ENCODE measurements at places on chromosomes 13 and 19. TPM values are rescaled to one million over a fixed set of nuclear protein-coding genes. Genes with fewer than 3 reads are reported as not detected.
A peak's percentile ranks its signal among the peaks of the same experiment; 100 is the strongest.

DNA sequence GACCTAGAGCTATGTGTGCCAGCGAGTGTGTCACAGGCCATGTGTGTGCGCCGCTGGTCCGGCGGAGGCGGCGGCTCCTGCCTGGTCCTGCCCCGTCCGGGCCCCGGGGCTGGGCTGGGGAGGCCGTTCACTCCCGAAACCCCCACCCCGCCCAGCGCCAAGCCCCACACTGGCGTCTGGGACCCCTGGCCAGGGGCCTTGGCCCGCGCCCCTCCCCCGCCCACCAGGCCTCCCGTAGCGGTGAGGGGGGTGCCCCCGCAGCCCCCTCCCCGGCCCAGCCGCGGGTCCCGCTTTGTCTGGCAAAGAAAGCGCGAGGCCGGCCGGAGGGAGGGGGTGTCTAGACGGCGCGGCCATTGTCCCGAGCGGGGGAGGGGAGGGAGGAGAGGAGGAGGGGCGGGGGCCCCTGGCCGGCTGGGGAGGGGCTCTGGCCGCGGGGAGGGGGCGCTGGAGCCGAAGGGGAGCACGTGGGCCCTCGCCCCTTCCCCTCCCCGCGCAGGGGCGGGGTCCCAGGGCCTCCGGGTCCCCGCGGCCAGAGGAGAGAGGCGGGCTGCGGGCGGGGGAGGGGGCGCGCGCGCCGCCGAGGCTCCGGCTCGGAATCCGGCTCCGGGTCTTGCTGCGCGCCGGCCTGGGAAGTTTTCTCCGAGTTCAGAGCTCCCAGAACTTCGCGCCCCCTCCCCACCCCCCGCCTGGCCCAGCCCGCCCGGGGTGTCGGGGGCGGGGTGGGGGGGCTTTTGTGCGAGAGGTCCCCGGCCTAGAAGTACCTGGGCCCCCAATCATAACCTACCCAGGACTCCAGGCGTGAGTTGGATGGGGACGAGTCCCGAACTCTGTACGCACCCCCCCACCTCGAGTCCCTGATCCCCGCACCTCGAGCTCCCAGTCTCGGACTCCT, 888 bp downstream of the NOTCH3 start:
- DNase-seq: no peak

Gene PRMT1
- 72.0 TPM for total RNA-seq

Gene KLK12
- total RNA-seq: not detected

- no peak for DNase-seq
Observed at GRCh38 chr19:51751655-51752054, at the start of gene FPR1. Gene FPR1 (minus strand): TSS chr19:51751878. CDS start chr19:51746994, 4,884 bp downstream.

DNA sequence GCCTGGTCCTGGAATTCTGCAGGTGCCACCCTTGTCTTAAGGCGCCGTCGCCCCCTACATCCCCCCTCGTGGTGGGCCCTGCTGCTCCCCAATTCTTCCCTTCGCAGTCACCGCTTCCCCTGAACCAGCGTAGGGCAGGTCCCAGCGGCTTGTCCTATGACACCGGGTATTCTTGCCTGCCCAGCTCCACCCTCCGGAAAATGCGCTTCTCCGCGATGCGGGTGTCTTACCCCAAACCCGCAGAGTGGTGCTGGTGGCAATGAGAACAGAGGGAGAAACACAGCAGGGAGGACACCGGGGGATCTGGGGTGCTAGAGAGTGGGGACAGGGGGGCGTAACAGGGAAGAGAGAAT, 9.0 kb downstream of the ZNF808 start:
- DNase-seq: peak; percentile 47

- no peak for DNase-seq
Observed at GRCh38 chr19:13825489-13826441, 30.5 kb downstream of the ZSWIM4 start.

Gene HCST
- total RNA-seq: 77.2 TPM

- DNase-seq: no peak
Observed at GRCh38 chr19:51687791-51688670, 5.1 kb upstream of the SPACA6 start.

- DNase-seq: no peak
Observed at GRCh38 chr19:18607226-18608101, 865 bp upstream of the CRLF1 start.

Gene IGFL2
- not detected for total RNA-seq

DNA sequence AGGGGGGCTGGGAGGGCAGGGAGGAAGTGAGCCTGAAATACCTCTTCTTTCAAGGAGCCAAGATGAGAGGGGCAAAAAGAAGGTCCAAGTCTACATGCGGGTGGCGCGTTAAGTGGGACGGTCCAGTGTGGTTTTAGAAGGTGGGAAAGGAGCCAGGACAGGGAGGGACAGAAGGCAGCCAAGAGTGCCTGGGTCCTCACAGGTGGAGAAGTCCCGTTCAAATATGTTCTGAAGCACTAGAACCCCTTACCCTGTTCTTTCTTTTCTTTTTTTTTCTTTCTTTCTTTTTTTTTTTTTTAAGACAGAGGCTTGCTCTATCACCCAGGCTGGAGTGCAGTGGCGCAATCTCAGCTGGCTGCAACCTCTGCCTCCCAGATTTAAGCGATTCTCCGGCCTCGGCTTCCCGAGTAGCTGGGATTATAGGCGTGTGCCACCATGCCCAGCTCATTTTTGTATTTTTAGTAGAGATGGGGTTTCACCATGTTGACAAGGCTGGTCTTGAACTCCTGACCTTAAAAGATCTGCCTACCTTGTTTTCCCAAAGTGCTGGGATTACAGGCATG, 7.4 kb downstream of the CAMSAP3 start:
- DNase-seq: no peak

Gene TMEM255B
- total RNA-seq: 0.76 TPM

DNA sequence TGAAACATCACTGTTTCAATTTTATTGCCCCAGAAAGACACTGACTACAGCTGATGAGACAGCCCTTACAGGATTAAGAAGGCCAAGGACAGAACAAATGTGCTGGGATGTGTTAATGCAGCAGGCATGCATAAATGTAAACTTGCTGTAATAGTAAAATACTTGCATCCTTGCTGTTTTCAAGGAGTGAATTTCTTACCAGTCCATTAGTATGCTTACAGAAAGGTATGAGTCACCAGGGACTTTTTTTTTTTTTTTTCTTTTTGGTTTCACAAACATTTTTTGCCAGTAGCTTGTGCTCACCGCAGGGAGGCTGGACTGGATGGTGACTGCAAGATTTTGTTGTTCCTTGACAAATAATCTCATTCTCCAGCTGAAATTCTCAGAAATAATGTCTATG, 55.1 kb downstream of the GPR180 start:
- DNase-seq: no peak

Gene FUZ
- 23.7 TPM for total RNA-seq

Gene FPR1
- total RNA-seq: 0.19 TPM

DNA sequence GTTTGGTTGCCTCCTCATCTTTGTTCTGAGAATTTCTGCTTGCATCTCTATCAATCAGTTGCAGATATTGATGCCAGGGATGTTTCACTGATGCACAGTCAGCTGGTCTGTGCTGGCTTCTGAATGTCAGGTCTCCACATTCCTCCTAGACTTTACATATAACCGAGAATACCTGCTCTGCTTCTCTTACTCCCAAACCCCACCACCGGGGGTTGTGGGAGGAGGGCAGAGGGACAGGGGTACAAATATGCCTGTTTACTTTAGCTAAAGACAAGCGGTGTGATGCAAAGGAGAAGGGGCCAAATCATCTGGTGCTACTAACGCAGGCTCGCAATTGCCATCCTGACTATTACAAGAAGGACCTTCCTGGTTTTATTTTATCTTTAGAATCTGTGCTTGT, 17.4 kb upstream of the KLHL1 start:
- no peak for DNase-seq

- no peak for DNase-seq
Observed at GRCh38 chr13:33904431-33904830, 86.5 kb downstream of the RFC3 start.

DNA sequence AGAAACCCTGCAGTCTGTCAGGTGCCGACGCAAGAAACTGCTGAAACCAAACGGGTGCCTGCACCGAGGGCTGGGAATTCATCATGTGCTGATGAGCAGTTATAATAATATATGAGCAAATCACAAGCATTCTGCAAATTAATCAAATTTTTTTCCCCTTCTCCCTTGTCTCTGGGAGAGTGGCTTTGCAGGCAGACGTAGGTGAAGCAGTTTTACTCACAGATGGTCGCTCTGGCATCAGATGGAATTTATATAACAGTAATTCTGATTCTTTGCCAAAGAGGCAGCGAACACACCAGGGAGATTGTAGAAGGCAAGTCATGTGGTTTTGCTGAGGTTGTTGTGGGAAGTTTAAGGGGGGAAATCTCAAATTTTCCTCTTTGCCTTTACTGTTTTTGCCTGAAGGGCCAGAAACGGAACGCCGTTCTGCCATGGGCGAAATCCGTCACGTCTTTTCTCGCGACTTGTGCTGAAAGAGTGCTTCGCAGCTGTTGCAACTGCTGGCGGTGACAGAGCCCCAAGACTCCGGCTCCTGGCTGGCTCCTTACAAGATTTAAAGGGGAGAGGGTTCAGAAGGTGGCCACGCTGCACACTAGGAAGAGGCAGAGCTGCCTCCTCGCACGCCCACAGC, 320.1 kb downstream of the ZNF536 start:
- DNase-seq: no peak

Gene PGLYRP2
- total RNA-seq: 0.13 TPM

Gene HRC
- total RNA-seq: not detected

Gene SYT5
- total RNA-seq: 2.9 TPM

GRCh38 chr19:54418930-54419800, 3.9 kb downstream of the TTYH1 start:
- no peak for DNase-seq

- no peak for DNase-seq
Observed at GRCh38 chr13:28136916-28137315, 1.4 kb upstream of the PAN3 start.

Gene NLRP4
- total RNA-seq: not detected

DNA sequence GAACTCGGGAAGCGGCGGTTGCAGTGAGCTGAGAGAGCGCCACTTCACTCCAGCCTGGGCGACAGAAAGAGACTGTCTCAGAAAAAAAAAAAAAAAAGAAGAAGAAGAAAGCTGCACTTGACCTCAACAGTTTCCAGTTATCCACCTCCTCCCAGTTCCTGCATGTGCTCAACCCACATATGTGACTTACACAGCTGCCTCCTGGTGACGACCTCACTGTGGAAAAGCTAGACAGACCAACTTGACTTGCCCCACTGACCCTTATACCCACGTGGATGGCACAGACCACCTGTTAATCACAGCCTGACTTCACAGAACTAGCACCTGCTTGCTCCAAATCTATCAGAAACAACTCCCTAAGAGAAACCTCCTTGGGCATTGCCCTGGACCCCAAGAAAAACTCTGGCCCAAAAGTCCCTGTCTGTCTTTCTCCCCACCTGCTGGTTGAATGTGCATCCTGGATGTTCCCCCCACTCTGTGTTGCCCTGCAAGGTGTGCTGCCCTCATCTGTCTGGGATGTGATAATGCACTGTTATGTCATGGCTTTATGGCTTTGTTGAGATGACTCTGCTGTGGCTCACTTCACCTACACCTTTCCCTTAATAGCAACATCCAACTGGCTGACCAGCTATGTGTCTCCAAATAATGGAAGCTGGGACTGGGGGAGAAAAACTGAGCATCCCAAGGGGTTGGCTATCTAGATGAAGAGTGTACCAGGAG, 2.8 kb downstream of the ZNF20 start:
- no peak for DNase-seq

Gene CYP4F2
- not detected for total RNA-seq

DNA sequence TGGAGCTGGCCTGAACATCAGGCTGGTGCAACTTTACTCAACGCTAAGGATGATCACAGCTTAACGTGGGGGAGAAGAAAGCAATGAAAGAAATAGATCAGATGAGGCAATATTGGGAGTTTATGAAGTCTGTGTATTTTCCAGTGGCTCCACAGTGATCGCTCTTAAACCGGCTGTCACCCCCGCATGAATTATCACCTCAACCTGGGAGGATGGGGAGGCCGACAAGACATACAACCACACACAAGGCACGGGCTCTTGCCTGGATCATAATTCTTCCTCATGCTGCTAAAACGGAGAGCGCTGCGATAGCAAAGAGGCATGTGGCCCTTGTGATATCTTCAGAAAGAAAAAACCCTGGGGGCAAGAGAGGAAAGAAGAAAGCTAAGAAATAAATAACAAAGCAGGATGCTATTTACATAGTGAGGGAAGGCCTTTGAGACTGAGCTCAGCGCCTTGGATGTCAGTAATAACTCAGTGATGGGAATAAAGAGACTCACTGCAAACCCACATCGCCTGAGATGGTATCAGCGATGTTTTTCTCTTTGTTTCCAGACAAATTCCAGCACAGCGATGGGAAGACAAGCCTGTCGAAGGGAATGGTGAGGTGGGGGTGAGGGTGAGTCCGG, 19.1 kb upstream of the CHST8 start:
- no peak for DNase-seq

- DNase-seq: no peak
Observed at GRCh38 chr13:80033286-80033685, 307.6 kb downstream of the SPRY2 start.

DNA sequence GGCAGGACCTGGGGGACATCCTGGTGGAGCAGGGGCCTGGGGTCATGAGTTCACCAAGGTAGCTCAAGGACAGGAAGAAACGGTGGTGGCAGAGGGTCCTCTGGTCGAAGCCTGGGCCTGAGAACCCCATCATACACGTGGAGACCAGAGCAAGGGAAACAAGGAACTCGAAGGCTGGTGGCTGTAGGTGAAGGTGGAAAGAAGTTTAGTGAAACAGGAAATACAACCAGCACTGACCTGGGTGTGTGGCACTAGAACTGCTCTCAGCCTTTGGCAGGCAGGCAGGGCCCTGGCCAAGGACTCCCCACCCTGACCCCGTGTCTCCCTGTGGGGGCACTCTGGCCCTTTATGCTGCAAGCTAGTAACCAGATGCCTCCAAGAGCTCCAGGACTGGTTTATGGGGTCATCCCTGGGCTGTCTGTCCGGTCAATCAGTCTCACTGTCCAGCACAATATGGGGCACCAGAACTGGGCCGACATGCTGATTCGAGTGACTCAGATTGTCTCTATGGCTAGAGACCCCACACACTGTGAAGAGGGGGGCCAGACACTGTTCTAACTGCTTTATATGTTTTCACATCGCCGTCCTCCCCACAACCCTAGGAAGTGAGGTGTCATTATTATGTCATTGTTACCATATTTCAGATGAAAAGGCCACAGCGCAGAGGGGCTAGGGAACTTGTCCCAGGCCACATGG, 3.8 kb downstream of the COX6B2 start:
- no peak for DNase-seq

DNA sequence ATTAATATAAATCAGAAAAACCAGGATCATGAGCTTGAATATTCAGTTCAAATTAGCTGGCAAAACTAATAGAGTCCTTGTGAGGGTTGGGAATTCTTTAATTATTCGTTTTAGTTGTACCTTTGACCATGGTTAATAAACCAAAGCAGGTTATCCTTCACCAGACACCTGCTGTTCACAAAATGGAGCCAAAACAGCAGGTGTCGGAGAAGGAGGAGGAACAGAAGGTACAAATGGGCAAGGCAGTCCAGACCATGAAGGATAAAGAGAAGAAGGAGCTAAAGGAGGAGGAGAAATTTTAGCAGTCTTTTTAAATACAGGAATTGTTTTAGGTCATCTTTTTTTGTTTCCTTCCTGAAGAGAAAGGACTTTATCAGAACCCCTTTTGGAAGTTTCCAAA, 106.1 kb downstream of the NHLRC3 start:
- DNase-seq: no peak

- DNase-seq: no peak
Observed at GRCh38 chr19:47144630-47145029, 14.0 kb downstream of the SAE1 start.

Gene PLEKHG2
- 25.2 TPM for total RNA-seq

Measured in T-cell (primary cell).